ENCODE measurements at places on chromosomes 7 and 10.

- no peak for DNase-seq
Measured at GRCh38 chr10:28769091-28769604, 91.8 kb downstream of the BAMBI start.

GRCh38 chr7:78448911-78449310 lies 650.3 kb downstream of the PHTF2 start:
- no peak for DNase-seq

GRCh38 chr7:117674617-117675016 lies 194.8 kb downstream of the CFTR start:
- no peak for DNase-seq

GRCh38 chr7:103765901-103766300 lies 223.6 kb downstream of the RELN start:
- DNase-seq: no peak

DNA sequence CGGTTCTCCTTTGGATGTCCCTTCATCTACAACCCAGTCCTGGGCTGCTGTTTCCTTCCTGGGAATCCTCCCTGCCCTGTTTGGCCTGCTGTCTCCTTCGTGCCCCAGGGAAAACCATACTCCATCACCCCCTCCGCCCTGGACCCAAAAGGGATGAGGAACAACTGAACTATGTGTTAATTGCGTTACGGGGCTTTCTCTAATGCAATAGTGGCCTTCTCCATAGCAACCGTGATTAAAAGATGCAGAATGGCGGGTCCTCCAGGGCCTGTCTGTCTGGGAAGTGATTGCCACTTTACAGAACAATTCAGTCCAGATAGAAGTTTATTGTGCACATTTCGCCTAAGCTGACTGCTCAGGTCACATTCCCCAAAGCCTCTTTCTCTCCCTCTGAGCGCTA lies 112.0 kb upstream of the FGFR2 start:
- no peak for DNase-seq

GRCh38 chr10:12783293-12783692 lies 218.2 kb downstream of the CCDC3 start:
- no peak for DNase-seq

DNA sequence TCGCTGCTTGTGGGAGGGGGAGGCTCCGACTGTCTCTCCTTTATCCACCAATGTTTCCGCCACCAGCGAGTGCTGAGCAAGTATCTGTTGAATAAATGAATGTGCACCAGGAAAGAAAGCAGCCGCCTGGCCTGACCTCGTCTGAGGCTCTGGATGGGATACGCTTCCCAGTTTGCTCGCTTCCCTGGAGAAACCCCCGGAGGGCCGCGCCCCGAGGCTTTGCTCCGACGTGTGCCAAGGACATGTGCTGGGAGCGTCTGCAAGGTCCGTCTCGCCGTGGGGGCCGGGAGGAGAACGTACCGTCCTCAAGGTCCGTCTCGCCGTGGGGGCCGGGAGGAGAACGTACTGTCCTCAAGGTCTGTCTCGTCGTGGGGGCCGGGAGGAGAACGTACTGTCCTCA lies 536.4 kb downstream of the DNAJB6 start:
- DNase-seq: no peak

DNA sequence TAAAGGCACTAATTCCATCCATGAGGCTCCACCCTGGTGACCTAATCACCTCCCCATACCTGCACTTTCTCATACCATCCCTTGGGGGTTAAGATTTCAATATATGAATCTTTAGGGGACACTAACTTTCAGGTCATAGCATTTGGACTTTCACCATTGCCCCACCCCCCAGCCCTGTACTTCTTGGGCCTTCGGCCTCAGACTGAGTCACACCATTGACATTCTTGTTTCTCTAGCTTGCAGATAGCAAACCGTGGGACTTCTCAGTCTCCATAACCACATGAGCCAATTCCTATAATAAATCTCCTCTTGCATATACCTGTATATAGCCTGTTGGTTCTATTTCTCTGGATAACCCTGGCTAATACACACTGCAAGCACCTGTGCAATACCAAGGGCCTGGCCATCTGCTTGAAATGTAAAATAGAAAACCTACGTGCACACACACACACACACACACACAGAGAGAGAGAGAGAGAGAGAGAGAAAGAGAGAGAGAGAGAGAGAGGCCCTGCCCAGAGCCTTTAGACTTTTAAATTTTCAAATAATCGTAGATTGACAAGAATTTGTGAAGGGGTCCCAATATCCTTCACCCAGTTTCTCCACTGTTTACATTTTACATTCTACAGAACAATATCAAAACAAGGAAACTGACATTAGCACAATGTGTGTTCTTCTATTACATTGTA lies 25.3 kb downstream of the ANXA8 start:
- DNase-seq: no peak

- no peak for DNase-seq
Measured at GRCh38 chr7:135359615-135360014, 126.0 kb downstream of the STRA8 start.

GRCh38 chr7:44430054-44430453 lies 60.4 kb downstream of the NUDCD3 start:
- no peak for DNase-seq

- no peak for DNase-seq
Measured at GRCh38 chr10:14686356-14686755, 88.3 kb downstream of the FAM107B start.

GRCh38 chr10:127349737-127350136 lies 153.3 kb upstream of the INSYN2A start:
- DNase-seq: no peak

DNA sequence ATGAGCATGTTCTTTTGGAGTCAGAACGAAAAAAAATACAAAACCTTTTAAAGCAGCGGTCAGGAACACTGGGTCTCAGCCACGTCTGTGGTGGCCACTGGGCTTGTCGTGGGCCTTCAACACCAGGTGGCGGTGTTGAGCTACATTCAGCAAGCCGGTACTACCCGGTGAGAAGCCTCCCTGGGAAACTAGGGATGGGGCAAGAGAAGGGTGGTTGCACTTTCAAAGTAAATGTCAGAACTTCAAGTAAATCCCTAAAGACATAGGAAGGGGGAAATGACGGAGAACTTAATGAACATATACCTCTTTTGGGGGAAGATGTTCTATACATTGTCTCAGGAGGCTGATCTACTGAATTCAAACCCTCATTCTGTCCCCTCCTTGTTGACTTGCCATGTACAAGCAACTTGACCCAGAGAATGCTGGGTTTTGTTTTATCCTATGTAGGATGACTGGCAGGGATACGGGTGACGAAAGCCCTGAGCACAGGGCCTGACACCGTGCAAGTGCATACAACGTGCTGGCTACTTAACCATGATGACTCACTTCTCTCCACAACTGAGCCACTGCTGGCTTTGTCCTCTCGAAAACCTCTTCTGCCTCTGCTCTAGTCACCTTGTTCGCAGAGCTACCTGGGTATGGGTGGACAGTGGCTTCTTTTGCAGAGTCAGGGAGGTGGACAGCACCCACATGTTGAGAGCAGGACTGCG lies 49.0 kb upstream of the BAMBI start:
- peak; percentile 60 for DNase-seq

- no peak for DNase-seq
Measured at GRCh38 chr7:31642681-31643115, 44.3 kb upstream of the PPP1R17 start.

DNA sequence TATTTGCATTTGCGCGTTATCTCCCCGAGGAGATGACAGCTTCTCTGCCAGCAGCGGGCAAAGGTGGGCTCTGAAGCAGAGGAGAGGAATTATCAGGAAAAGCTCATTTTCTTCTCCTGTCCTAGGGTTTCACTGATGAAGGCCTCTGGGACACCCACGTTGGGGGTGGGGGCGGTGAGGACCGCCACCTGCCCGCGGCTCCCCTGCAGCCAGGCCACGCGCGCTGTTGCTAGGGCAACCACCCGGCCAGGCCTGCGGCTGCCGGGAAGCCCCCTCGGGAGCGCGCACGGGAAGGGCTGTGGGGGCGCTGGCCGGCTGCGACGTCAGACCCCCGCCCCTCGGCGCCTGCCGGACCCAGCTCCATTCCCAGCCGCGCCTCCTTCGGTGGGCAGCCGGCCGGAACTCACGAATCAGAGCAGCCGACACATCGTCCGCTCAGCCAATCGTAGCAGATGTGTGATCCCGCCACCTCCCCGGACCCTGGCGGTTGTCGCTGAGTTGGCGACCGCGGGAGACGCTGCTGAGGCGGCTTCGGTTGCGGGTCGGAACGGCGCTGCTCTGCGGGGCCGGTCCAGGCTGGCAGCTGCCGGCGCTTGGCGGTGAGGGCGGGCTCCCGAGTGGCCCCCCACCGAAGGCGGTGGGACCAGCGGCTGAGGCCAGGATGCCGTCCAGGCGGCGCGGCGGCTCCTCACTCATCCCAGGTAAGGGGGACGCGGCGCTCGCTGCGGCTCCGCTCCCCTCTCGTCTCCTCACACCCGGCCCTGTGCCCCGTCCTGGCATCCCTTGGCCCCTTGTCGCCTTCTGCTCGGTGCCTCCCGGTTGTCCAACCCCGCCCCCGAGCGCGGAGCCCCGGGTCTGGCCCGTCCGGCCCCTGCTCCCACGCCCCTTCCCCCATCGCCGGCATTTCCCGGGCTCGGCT lies at the start of gene TPST1:
TPST1 (plus strand) TSS at position 513 of the 919 bp plus-strand sequence. CDS start 35,092 bp downstream, outside the sequence.
- peak; percentile 85 for DNase-seq

DNA sequence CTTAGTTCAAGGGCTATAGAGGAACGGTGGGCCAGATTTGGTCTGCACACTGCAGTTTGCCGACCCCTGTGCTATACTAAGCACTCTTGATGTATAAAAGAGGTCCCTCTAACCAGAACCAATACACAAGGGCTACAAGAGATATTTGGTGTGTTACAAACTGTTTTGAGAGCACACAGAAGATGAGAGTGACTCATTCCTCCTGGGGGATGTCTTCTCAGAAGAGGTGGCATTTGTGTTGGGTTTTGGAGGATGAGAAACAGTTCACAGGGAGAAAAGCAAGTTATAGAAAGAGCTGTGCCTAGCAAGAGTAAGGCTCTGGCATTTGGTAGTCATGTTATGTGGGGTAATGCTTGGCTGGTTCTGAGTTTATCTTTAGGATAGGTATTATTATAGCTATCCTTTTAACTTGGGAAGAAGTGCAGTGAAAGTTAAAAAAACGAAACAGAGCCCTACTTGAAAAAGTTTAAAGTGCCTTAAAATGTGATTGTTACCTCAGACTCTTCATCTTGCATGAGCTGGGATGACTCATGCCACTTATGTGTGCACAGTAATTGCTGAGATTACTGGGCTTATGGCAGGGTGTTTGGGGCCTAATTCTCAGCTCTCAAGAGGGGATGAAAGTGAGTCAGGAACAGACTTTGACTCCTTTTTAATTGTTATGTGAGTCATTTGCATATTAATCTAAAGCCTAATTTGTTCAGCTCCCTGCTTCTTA lies 160.4 kb downstream of the KIF20B start:
- DNase-seq: no peak

- no peak for DNase-seq
Measured at GRCh38 chr7:105502173-105502572, 19.9 kb downstream of the PUS7 start.

DNA sequence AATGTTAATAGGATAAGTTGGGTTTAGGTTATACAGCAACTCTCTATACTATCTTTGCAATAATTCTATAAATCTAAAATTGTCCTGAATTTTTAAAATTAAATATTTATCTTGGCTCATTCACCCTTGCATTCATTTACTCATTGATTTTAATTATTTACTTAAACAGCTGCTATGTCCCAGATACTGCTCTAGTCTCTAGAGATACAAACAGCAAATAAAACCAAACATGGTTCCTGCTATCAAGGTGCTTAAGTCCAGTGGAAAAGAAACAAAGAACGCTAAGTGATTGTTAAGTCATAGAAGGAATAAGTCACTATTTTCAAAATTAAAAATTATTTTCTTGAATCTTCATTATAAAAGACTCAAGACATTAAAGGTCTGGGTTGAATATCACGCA lies 29.9 kb upstream of the MAT1A start:
- no peak for DNase-seq

- DNase-seq: no peak
Measured at GRCh38 chr7:801940-802381, 30.3 kb upstream of the SUN1 start.

- DNase-seq: no peak
Measured at GRCh38 chr7:105768898-105769507, 107.4 kb downstream of the ATXN7L1 start.

DNA sequence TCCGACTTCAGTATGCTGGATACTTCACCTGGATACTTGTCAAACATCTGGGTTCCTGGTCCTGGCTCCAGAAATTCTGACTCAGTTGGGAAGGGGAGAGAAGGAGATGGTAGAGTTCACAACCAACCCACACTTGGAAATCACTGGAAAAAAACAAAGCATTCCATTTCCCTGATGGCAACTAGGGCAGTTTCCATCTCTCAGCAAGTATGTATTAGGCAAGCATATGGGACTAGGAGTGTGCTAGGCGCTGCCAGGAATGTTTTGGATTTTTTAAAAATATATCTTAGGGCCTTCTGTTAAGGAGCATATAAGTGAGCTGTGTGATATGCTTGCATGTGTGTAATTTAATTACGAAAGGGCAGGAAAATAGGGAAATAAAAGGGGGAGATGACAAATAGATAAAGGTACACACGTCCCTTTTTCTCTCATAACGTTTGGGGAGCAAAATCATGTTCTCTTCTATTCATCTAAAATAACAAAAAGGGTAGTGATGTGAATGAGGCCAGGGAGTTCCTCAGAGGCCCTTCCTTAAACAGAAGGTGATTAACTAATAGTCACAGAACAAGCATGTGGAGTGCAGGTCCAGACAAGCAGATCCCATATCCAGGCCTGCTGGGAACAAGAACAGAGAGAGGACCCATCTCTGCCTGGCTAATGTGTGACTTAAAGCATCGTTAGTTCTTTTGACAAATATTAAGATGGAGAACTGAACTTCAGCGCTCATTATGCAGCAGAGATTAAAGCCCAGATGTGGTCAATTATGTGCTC lies 64.5 kb upstream of the NFE2L3 start:
- DNase-seq: no peak

GRCh38 chr7:29556405-29557195 lies 7.0 kb upstream of the PRR15 start:
- DNase-seq: no peak

GRCh38 chr10:110650265-110650668 lies 6.1 kb downstream of the RBM20 start:
- DNase-seq: no peak

GRCh38 chr7:35551321-35552081 lies 143.4 kb downstream of the HERPUD2 start:
- DNase-seq: no peak

GRCh38 chr10:129810-130209 lies 5.4 kb upstream of the ZMYND11 start:
- DNase-seq: no peak

Data from CD4-positive, alpha-beta T cell treated with Interleukin-10 for 1 hour (primary cell).